Activated CD8-positive, alpha-beta memory T cell treated with anti-CD3 and anti-CD28 coated beads for 1 hour (primary cell): ENCODE measurements at places on chromosomes 3 and 15.

GRCh38 chr3:142884531-142884930 lies 4.4 kb downstream of the PCOLCE2 start:
- DNase-seq, result no peak

DNA sequence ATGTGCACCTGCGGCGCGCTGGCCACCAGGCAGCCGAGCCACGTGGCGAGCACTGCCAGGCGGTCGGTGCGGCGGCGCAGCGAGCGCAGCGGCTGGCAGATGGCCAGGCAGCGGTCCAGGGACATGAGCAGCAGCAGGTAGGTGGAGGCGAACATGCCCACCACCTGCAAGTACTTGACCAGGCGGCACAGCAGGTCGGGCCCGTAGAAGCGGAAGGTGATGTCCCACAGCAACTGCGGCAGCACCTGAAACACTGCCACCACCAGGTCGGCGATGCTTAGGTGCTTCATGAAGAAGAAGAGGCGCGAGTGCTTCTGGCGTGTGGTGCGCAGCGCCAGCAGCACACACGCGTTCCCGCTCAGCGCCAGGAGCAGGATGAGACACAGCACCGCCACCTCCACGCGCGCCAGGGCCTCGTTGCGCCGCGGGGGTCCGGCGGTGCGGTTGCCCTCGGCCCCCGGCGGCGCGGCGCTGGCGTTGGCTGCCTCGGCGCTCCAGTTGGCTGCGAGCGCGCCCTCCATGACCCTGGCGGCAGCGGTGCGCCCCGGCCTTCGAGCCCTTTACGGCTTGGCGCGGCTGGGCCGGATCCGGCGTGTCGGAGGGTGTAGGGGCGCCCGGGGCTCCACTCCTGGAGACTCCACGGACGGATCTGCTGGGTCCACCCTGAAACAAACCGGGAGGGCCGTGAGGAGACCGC lies 1.6 kb downstream of the OXTR start:
- DNase-seq, result no peak

DNA sequence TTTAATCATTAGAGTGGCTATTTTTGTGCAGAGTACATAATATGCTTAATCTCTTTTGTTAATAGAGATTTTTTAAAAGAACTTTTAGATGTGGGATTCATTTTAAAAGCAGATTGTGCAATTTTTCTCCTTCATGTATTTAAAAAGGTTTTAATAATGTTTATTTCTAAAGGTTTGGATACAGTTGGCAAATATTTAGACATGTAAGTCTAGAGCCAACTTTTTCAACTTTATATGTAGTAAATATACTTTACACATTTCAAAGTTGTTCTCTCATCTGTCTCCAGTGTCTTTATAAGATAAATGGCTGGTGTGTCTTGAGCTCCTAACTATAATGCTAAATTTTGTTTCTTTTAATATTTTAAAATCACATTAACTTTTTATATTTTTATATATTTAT lies 22.7 kb upstream of the GOLGA8B start:
- DNase-seq, result no peak

- no peak for DNase-seq
Measured at GRCh38 chr3:121793078-121793477, 41.8 kb downstream of the IQCB1 start.

- DNase-seq, result no peak
Measured at GRCh38 chr15:64824929-64825430, 467 bp downstream of the PIF1 start.

- no peak for DNase-seq
Measured at GRCh38 chr15:90456236-90456635, 68.2 kb downstream of the IQGAP1 start.
